ENCODE measurements at places on chromosomes 1 and 21.

DNA sequence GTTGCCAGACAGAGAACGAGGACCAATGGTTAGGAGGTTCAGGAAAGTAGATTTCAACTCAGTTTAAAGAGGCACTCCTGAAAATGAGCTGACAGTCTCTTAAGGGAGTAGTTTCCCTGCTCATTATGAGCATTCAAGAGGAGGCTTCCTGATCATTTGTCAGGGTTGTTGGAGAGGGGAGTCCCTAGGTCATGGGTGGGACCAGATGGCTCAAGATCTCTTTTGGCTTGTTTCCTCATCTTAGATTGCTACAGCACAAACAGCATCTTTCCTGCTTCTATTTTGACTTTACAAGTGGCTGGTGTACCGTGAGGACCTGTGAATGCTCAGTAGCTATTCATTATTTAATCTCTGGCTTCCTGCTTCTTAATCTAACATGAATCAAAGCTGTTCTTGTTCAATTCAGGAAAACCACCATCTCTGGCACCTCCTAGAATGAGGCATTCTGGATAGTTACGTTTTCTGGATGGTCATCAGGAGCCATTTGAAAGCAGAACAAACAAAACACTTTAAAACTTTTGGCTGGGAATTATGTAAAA is 47.6 kb downstream of the PEX14 start:
- DNase-seq = no peak

GRCh38 chr1:226891346-226891745 is 20.9 kb downstream of the PSEN2 start:
- DNase-seq = no peak

DNA sequence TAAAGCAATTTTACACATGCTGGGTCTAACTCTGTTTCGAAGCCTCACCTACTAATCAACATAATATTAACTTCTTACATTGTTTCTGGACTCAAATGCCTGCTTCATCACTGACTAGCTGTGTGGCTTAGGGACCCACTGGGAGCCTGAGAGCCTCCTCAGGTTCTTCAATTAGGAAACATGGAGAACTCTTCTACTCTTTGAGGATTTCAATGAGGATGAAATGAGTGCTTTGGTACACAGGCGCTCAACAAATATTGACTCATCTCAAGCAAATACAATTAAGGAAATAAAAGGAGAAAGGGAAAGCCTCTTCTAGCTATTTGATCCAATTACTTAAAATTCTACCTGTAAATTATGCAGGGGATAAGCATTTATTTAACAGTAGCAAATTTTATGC is 84.4 kb upstream of the JAK1 start:
- no peak for DNase-seq

GRCh38 chr1:47508702-47509431 is 71.0 kb downstream of the FOXD2 start:
- DNase-seq = peak; percentile 20

- DNase-seq = no peak
Measured at GRCh38 chr1:107450899-107451664, 310.2 kb downstream of the NTNG1 start.

DNA sequence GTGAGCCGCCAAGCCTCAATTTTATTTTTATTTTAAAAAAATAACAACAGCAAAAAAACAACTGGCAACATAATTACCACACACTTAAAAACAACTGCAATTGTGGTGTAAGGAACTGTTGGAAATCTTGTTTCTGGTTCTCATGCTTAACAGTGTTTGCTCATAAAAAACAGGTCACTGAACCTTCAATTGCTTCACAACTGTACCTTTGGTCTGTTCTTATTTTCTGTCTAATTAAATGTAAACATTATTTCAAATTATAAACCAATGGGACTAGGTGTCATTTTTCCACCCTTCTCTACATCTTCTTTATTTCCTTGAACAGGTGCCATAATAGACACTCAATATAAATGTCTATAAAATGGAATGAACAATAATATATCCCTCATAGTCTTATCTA is 68.4 kb upstream of the CHRM3 start:
- DNase-seq = no peak

DNA sequence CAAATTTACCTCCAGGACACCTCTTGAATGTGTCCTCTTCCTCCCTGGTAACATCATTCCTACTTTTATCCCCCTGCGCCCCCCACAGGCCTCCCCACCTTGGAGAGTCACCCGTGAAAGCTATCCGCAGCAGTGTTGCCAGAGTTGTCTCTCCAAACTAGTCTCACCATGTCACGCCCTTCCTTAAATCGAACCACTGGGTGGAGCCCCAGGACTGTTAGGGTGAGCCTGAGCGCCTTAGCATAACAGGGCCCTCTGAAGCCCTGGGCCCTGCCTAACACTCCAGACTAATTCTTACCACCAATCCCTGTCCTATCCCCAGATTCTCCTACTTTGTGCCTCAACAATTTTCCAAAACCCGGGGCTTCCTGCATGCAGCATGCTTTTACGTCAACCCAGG is 35.0 kb downstream of the HSD3B2 start:
- peak; percentile 86 for DNase-seq

DNA sequence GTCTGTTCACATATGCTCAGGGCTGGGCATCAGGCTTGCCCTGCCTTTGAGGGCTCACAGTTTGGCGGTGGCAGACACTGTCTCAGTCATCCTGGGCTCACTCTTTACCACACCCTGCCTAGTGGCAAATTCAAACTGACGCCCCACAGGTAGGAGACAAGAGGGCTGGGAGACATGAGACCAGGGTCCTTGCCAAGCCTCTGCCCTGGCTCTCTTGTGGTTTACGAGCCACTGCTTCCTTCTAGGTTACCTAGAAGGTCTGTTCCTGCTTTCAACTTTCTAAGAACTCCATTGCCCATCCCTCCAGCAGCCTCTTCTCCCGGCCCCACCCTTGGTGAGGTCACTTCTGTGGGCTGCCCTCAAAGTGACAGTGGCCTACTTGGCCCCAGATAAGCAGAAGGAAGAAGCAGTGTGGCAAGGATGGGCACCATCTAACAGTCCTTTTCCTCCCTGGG is 10.5 kb downstream of the KIF21B start:
- DNase-seq = no peak

- DNase-seq = no peak
Measured at GRCh38 chr1:31529999-31530684, 46.2 kb upstream of the TINAGL1 start.

GRCh38 chr1:231885209-231885854 is 258.7 kb downstream of the DISC1 start:
- no peak for DNase-seq

DNA sequence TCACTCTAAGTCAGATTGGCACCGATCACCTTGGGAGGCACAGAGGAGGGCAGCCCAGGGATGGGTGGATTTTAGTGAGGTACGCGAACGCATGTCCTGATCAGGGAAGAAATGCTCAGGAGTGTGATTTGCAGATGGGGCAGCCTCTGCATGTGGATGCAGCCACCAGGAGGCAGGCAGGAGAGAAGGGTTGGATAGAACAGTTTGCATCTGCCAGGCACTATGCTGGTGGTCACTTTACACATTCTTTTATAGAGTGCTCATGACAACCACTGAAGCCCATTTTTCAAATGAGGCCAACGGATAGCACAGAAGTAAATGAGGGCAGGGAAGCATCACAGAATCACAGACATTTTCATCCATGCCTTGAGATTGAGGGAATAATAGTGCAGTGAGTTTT is 5.7 kb downstream of the LAMB3 start:
- peak; percentile 59 for DNase-seq

- peak; percentile 73 for DNase-seq
Measured at GRCh38 chr1:171909711-171910110, 68.4 kb downstream of the DNM3 start.

DNA sequence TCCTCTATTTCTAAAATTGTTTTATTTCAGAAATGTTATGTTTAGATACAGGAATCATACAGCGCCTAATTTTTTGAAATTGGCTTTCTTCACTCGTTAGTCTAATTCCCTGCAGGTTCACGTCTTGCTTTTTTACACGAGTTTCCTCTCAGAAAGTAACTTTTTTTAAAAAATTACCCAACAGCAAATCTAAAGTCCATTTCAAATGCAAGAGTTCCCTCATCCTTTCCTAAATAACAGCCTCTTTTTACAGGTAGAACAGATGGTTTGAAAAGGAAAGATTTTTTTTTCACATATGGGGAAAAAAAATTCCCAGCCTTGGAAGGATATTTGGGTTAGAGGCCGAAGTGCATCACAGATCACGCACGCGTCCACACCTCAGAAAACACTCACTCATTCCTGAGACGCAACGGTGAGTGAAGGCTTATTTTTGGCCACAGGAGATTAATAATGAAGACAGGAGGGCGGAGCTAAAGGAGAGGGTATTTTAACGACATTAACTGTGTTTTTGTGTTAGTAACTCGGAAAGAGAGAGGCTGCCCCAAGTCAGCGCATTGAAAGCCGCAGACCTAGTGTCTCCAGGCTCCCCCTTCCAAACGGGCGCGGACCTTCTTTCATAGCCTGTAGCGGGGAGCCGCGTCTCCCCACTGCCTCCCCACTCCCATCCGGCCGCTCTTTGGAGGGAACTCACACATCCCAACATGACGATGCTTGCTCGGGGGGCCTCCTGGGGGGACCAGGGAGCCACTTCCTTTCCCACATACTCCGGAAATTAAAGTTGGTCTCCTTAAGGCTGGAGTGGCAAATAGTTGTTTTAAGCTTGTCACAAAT is 969 bp upstream of the RIPK4 start:
- peak; percentile 77 for DNase-seq

DNA sequence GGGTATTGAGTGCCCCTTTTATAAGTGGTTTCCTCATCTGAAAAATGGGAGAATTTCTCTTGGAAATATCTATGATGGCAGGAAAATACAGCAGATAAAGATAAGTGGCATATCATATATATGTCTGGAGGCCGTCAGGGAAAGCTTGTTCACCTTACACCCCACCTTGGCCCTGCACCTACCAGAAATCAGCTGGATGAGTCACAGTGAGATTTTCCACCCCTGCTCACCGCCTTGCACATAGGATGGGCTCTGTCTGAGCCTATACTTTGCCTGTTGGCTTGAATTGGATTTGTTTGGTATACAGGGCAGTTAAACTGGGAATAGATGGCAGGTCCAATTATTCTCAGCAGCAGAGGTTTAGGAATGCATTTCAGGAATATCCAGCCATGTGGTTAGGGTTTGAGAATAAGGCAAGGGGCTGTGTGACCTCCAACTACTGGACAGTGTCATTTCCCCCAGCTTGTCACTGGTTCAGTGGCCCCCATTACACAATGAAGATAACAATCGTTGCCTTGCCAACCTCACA is at the start of gene SPATA21:
Gene SPATA21 (minus strand): TSS at position 479 of the 529 bp plus-strand sequence. CDS start 6,053 bp downstream, outside the sequence.
- DNase-seq = no peak
